ENCODE measurements at places on chromosomes 3 and 15.
A peak's percentile ranks its signal among the peaks of the same experiment; 100 is the strongest.

DNA sequence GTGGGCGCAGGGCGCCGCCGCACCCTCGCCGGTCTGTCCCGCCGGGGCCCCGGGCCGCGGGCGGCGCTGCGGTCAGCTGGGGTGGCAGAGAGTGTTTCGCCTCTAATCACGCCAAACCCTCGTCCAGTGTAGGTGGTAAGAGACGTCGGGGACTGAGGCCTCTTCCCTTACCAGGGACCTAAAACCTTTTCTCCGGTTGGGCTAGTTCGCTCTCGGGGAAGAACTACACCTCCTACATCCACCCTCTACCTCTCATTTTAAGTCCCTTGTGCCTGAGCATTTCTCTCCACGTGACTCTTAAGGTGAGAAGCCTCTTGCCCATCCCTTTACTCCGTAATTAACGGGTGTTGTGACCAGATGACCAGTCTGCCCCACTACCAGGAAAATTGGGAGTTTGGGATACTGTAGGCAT is 520 bp downstream of the TMEM42 start:
- peak; percentile 59 for DNase-seq

GRCh38 chr15:45710657-45711056 is 75.8 kb downstream of the SQOR start:
- no peak for DNase-seq

- no peak for DNase-seq
Measured at GRCh38 chr15:81569286-81570080, 195.5 kb upstream of the TMC3 start.

GRCh38 chr3:186166036-186166435 is 57.1 kb upstream of the ETV5 start:
- DNase-seq = no peak

DNA sequence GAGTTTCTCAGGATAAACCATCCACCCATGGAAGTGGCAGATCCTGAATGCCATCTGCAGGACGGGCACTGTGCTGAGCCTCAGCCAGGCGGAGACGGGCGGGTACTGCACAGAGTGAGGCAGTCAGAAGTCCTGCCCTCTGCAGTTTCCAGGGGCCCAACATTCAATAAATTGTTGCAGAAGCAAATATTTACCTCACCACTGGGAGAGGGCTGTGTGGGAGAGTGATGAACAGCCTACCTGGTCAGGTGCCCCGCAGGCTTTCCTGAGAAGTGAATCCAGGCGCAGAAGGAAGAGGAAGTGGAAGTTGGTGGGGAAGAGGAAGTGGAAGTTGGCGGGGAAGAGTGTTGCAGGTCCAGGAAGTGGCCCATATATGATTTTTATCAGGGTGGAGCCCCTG is 100.8 kb downstream of the SLCO3A1 start:
- no peak for DNase-seq
